Psoas muscle (tissue), 8 donors: ENCODE measurements at places on chromosomes 1 and 21. TPM values are rescaled to one million over a fixed set of nuclear protein-coding genes. Genes with fewer than 3 reads are reported as not detected.
A peak's percentile ranks its signal among the peaks of the same experiment; 100 is the strongest.

GRCh38 chr21:42635848-42636519 is 17.4 kb upstream of the PDE9A start:
- peak; percentile 30 for DNase-seq

- DNase-seq: no peak
Observed at GRCh38 chr1:212611000-212611948, 2.7 kb downstream of the ATF3 start.

GRCh38 chr1:36203554-36204346 is 20.5 kb upstream of the THRAP3 start:
- DNase-seq: peak; percentile 91

- DNase-seq: no peak
Observed at GRCh38 chr1:64019818-64020217, 183.6 kb upstream of the UBE2U start.

The SERPINC1 gene
- polyA plus RNA-seq: 0.08 TPM

GRCh38 chr1:242523719-242524570 is 552 bp downstream of the PLD5 start:
- DNase-seq: no peak

- DNase-seq: no peak
Observed at GRCh38 chr21:33643658-33644311, 1.5 kb downstream of the ITSN1 start.

- no peak for DNase-seq
Observed at GRCh38 chr1:22925111-22925510, 47.6 kb downstream of the LACTBL1 start.

DNA sequence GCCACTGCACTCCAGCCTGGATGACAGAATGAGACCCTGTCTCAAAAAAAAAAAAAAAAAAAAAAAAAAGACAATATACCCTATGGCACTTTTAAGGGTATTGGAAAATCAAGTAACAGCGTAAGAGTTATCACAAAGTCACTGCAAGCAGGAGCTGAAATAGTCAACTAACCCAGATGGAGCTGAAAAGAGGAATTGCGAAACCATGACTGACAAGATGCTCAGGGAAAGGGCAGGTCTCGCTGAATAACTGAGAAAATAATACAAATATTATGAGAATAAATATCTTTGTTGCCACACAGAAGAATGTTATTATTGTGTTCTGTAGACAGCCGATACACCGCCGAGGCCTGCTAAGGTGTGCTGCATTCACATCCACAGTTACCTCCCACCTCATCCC is 17.8 kb downstream of the HLCS start:
- no peak for DNase-seq

The ERVH48-1 gene
- polyA plus RNA-seq: 0.03 TPM

GRCh38 chr21:28410256-28410655 is 582.4 kb downstream of the LTN1 start:
- no peak for DNase-seq

- no peak for DNase-seq
Observed at GRCh38 chr1:7228252-7228961, 443.2 kb downstream of the CAMTA1 start.

- DNase-seq: no peak
Observed at GRCh38 chr1:86741947-86742572, 37.7 kb downstream of the SH3GLB1 start.

The CLCA1 gene
- 0.07 TPM for polyA plus RNA-seq

GRCh38 chr1:55635856-55636255 is 420.7 kb upstream of the USP24 start:
- no peak for DNase-seq

The FCGR1A gene
- 0.25 TPM for polyA plus RNA-seq

GRCh38 chr1:197485790-197486189 is 217.7 kb downstream of the CRB1 start:
- DNase-seq: no peak

The CASQ2 gene
- 68.3 TPM for polyA plus RNA-seq

GRCh38 chr1:101567582-101568189 is 330.9 kb downstream of the S1PR1 start:
- DNase-seq: no peak

DNA sequence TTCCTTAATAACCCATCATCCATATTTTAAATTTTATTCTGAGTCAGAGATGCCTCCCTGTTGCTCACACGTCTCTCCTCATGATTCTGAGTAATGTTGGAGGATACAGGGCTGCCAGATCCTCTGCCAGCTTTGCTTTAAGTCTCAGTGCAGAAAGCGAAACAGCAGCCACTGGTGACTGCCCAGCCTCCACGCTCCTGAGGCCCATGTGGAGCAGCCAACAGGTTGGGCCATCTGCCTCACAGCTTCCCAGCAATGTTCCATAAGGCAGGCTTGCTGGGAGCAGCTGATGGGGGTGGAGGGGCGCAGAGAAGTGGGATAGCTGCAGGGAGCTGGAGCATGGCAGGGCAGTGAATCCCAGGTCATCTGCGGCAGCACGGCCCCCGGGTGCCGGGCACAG is 104.2 kb downstream of the IGSF21 start:
- DNase-seq: no peak

DNA sequence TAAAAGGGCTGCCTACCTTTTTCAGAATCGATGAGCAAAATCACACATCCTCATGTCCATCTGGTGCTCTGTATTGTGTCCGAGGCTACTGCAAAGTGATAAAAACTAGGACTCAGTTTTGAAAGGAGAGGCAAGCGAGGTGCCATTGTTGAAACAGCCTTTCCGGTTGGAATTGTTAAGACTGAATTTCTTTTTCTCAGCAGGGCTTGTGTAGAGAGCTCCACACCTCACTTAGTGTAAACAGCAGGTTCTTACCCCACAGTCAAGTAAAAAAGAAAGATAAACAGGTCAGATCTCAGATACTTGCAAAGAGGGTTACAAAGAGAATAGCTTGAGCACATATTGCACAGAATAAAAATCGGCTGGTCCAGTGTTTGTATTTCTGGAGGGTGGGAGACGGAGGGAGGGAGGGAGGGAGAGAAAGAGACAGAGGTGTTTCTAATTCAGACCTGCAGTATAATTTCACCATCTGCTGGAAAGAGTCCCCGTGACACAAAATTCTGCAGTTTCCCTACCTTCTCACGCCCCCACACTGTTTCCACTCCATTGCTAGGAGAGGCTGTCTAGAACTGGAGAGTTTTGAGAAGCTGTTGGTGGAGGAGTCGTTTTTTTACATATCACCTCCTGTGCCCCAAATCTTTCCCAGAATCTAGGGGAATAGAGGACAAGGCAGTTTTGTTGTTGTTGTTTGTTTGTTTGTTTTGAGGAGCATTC is 82.5 kb downstream of the EDEM3 start:
- no peak for DNase-seq

DNA sequence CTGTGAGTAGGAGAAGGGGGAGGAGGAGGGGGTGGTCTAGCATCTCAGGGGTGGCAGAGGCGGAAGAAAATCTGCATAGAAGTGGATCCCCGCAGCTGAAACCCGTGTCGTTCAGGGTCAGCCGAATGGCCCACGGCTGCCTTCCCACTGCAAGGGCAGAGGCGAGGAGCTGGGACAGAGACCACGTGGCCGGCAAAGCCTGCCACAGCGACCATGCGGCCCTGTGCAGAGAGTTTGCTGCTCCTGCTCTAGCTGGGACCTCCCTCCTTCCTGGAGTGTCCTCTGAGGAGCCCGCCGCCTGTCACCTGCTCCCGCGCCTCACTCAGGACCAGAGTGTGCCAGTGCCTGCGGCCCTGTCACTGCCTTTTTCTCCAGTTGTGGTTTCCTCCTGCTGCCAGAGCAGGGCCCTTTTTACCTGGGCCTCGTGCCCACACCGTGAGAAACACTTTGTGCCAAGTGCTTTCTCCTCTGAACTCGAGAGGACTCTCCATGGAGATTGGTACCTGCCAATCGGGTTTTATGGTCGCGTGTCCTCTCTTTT is 5.4 kb upstream of the TRPM2 start:
- no peak for DNase-seq

GRCh38 chr1:57361516-57361915 is 62.3 kb downstream of the DAB1 start:
- DNase-seq: no peak

The PLEKHA6 gene
- 1.7 TPM for polyA plus RNA-seq

The LMX1A gene
- polyA plus RNA-seq: 0.07 TPM

DNA sequence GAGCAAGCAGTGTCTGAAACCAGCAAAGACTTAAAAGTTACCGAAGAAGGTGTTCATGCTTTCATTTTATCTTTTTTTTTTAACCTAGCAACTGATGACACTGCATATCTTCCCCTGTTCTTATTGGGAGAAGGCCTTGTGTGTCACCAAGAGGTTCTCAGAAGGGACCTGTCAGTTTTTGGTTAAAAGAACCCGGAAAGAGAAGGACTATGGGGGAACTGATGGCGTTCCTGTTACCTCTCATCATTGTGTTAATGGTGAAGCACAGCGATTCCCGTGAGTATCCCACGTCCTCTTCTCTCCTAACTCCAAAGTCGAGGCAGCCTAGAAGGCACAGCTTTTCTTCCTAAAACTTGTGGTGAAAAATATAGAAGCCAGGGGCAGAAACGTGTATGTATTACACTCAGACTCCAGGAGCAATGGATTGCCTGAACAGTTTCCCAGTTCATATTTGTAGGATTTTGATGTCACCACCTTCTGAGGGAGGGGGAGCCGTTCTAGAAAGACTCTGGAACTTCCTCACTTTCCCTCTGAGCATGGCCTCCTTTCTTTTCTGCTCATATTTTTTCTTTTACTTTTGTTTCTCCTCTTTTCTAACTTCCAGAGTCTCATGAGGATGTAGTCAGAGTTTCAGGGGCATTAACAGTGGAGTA is at the start of gene MR1:
Gene MR1, plus strand, starts transcription at position 185 of the 653 bp plus-strand sequence. Its CDS starts 25 bp downstream, at position 210.
- DNase-seq: no peak

The NBPF10 gene
- 0.43 TPM for polyA plus RNA-seq

The NR5A2 gene
- 0.29 TPM for polyA plus RNA-seq

The TLR5 gene
- polyA plus RNA-seq: 0.75 TPM

- DNase-seq: no peak
Observed at GRCh38 chr1:17442841-17443240, 3.4 kb upstream of the RCC2 start.

- DNase-seq: no peak
Observed at GRCh38 chr1:60280819-60281218, 207.2 kb upstream of the C1orf87 start.

The NMNAT1 gene
- 10.2 TPM for polyA plus RNA-seq
